ENCODE measurements at places on chromosomes 2 and 18.

DNA sequence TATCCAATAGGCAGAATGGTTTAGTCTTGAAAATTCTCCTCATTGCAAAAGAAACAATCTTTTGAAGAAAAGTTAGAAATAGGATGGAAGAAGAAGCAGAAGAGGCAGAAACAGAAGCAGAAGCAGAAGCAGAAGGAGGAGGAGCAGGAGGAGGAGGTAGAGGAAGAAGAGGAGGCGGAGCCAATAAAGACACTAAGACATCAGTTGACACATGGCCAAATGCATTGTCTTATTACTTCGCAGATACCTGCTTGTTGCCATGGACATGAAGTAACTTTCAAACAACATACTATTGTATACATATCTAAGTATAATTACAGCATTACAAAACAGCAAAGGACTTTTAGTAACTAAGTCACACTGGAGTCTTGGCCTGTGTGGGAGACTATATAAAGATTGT lies 606.3 kb downstream of the METTL4 start:
- DNase-seq: no peak

DNA sequence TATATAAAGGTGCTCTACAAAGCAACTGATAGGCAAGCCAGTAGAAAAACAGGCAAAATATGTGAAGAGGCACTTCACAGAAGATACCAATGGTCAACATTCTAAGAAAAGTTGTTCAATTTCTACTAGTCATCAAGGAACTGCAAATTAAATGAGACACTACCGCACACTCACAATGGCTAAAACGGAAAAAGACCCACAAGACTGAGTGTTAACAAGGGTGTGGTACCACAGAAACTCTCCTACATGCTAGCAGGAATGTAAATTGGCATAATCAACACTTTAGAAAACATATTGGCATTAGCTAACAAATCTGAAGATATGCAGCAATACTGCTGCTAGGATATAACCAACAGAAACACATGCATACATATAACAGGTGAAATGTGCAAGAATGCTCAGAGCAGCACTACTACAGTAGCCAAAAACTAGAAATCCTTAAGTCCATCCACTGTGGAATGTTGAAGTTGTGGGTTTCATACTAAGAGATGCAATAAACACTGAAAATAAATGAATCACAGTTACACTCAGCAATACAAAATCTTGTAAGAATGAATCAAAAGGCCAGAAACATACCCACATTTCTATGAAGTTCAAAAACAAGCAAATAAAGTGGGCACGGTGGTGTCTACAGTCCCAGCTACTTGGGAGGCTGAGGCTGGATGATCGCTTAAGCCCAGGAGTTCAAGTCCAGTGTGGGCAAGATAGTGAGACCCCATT lies 9.2 kb downstream of the RNU4ATAC start:
- no peak for DNase-seq

GRCh38 chr2:113906647-113907046 lies 16.8 kb downstream of the ACTR3 start:
- DNase-seq: no peak

GRCh38 chr2:113078350-113078839 lies 10.6 kb downstream of the IL1F10 start:
- no peak for DNase-seq

GRCh38 chr2:66532972-66533868 lies 98.3 kb downstream of the MEIS1 start:
- no peak for DNase-seq

All from glutamatergic neuron (in vitro differentiated cells).